ENCODE measurements at places on chromosomes 2 and 18.

DNA sequence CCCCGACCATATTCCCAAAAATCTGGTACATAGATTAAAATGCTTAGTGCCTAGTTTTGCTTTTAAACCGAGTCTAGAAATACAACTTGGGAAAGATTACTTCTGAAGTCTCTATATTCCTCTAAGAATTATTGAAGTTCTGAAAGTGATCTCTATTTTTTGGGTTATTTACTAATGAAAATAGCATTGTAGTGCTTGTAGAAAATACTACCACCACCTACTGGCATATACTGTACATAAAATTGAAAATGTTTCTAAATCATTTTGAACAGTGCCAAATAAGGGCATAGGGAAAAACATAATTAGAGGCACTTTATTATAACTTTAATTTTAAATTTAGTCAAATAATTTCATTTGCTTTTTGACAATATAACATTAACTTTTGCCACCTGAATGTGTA lies 1399.6 kb upstream of the ZEB2 start:
- DNase-seq = no peak

- no peak for DNase-seq
Observed at GRCh38 chr2:96876269-96877041, 6.6 kb upstream of the SEMA4C start.

DNA sequence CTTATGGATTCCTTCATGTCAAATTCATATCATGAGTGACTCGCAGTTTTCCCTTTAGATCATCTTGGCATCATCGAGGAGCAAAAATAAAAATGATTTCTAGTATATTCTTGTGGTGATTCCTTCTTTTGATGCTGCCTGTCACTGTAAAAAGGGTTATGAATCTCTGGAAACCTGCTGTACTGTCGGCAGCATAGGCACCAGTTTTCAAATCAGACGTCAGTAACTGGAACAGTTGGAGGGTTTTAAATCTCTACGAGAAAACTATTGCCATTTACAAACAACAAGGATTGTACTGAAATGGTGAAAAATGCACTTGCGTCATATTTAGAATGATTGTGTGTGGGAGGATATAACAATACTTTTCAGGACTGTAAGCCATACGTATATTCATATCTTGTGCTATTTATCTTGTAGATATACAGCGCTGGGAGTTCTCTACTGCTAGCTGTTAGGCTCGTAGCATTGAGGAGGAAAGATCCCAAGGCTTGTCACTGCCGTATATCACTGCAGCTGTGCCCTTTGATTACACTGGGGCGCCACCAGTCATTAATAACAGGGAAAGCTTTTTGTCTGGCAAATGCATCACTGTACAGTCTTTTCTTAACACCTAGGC lies 320.7 kb downstream of the MTX2 start:
- no peak for DNase-seq

DNA sequence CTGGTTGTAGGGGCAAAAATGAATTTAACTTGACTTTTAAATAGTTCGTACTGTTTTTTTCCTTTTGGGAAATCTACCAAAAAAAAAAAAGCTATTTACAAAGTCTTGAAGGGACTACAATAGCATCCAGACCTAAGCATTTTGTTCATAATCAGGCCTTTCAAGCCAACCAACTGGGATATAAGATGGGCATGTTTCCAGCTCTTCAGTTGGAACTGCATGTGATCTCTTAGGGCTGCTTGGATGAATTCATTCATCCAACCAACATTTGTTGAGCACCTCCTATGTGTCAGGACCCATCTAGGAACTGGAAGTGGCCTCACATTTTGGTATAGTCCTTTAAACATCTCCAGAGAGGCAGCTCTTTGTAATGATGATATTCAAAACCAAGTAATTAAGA lies 98.6 kb downstream of the AAK1 start:
- DNase-seq = no peak

GRCh38 chr2:72090781-72091482 lies 56.7 kb downstream of the CYP26B1 start:
- no peak for DNase-seq

DNA sequence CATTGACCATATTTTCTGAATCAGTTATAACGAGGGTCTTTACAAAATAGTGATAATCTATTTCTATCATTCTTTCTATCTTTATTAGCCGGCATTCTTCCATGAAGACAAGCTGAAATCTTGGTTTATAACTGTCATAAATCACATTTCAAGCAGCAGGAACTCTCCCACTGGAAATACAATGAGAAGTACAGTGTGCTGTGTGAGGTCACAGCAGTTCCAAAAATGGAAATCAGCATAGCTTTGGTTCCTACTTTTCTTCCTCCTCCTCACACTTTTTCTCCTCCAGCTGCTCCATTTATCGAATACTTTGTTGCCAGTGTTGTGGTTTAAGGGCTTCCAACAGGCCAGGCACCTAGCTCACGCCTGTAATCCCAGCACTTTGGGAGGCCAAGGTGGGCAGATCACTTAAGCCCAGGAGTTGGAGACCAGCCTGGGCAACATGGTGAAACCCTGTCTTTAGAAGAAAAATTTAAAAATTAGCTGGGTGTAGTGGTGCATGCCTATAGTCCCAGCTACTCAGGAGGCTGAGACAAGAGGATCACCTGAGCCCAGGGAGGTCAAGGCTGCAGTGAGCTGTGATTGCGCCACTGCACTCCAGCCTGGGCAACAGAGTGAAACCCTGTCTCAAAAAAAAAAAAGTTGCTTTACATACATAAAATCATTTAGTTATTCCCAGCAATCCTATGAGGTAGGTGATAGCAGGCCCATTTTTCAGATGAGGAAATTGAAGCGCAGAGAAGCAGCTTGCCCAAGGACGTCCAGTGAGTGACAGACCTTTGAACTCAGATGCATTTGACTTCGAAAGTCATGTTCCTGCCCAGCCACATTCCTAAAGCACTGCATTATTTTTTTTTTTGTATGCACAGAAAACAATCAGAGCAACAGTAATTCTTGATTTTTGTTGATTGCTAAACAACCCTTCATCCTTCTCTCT lies 34.0 kb upstream of the GPR55 start:
- no peak for DNase-seq

- no peak for DNase-seq
Observed at GRCh38 chr2:156305121-156305520, 27.4 kb downstream of the NR4A2 start.

- no peak for DNase-seq
Observed at GRCh38 chr18:61466736-61467135, 133.5 kb downstream of the CDH20 start.

DNA sequence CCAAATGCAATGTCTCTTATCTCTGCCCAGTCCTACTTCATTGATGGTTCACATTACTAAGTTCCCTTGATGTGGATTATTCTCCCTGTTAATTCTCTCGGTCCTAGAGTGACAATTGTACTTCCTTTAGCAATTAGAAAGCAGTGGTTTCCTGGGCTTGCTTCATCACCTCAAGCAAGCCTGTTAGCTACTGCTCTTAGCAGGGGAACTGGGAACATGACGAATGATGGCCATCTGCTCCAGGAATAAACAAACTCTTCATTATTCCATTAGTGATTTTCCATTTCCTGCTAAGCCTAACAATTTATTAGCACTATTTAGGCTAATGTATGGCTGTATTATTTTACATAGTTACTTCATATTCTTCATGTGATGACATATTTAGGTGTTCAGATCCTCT lies 331.8 kb downstream of the MTX2 start:
- DNase-seq = no peak

DNA sequence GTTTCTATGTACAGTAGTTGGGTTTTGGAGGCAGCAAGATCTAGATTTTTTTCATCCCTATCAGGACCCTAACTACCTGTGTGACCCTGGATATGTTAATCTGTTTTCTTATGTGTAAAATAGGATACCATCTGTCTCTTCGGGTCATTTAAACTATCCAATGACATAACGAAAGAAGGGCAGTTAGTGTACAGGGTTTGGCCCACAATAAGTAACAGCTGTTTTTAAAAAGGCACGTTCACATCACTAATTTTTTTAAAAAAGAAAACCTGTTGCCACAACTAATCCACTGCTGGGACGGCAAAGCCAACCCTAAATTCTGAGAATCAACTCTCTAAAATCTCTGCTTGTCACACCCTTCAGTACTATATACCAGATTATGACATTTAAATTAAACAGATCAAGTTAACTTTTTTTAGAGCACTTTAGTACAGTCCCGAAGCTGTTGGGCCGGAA lies 869 bp downstream of the USP40 start:
- no peak for DNase-seq

DNA sequence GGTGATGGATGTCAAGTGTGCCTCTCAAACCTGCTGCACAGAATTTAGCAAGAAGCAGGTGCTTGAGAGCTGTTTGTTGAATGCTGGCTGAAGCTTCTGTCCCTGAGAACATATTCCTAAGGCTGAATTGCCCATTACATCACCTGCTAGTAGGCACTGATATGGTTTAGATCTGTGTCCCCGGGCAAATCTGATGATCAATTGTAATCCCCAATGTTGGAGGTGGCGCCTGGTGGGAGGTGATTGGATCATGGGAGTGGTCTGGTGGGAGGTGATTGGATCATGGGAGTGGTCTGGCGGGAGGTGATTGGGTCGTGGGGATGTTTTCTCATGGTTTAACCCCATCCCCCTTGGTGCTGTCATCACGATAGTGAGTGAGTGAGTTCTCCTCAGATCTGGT lies 128.0 kb downstream of the HRH4 start:
- no peak for DNase-seq

GRCh38 chr2:214075456-214075855 lies 335.4 kb upstream of the VWC2L start:
- DNase-seq = no peak

DNA sequence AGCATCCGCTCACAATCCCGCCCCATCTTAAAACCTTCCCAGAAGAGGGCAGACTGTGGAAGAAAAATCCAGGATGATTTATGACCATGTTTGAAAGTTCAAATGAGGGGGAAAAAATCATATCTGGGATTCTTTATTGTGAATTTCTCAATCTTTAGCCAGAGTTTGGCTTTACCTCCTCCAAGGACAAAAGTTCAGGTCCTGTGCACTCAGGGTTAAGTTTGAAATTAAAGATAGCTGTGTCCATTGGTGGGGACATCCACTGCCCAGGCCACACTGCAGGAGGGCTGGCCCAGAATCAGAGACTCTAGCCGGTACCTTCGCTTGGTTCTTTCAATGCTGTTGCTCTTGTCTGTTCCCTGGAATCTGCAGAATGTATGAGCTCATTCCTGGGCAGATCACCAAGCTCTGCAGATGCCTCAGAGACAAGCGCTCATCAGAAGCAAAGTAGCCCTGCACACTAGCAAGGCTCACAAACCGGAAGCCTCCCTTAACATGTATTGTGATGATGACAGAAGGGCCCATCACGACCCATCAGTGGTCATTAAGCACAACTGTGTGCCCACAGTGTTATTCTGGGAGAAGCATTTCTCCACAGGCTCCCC lies 375.3 kb upstream of the KLHL29 start:
- no peak for DNase-seq

DNA sequence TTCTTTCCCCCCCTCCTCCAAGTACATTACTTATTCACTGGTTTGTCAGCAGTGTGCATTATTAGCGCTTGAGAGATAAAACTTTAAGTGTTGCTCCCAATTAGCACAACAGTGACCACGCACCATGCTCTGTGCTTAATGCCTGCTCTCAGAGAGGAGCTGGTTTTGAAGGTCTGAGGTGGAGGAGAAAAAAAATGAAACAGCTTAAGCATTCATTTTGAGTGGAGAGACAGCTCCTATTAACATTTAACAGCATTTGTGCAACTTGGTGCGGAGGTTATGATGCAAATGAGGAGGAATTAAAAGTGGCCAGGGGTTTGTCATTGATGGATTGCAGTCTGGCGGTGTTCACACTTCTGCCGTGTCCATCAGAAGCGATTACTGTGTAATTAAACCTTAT lies 141.8 kb downstream of the FIGN start:
- no peak for DNase-seq

- no peak for DNase-seq
Observed at GRCh38 chr2:38598200-38598990, 4.3 kb downstream of the HNRNPLL start.

DNA sequence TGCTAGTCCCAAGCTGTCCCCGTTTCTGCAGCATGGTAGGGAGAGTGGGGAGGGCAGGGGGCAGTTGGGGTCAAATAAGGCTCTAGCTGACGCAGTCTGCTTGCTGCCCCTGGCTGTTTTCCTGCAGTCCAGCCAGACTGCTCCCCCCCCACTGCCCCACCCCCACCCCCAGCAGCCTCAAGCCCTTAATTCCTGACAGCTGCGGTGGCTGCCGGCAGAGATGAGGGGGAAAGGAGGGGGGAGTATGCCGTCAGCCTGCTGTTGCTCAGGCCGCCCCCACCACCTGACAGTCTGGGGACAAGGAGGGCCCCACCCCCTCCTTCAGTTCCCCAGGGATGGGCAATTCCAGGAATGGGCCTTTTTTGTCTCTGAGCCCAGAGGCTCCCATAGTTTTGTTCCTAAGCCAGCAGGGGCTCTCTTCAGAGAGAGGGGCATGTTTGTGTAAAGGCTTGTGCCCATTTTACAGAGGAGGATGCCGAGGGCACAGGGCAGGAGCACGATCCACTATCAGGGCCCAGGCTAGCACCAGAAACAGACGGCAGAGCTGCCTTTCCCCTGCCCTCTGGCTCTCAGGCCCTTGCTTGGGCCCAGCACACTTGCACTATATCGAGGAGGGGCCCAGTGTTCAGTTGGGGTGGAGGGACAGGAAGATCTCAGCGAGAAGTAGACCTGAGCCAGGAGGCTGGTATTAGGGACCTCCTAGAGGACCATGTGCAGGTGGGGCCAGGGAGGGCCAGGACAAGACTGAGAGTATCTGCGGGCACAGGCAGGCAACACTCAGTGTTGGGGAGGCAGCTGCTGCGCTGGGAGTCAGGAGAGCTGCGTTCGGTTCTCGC lies 1.5 kb upstream of the WNT10A start:
- no peak for DNase-seq

GRCh38 chr2:61272421-61273070 lies 110.6 kb downstream of the C2orf74 start:
- no peak for DNase-seq

- no peak for DNase-seq
Observed at GRCh38 chr2:55743583-55743982, 49.9 kb upstream of the PNPT1 start.

DNA sequence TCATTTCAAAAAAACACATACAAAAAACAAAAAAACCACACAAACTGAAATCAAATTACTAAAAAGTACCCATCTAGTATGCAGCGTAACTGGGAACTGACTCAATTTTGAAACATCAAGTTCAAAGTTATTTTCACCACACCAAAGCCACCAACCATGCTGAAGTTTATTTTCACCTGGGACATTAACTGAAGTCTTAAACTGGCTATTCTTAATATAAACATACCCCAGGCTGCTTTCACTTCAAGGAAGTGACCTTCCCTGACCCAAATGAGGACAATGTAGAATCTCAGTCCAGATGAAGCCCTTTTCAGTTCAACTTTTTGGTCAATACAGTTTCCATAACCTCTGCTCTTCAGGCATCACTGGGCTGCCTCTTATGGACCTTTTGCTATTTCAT lies 84.6 kb downstream of the PIGN start:
- no peak for DNase-seq

DNA sequence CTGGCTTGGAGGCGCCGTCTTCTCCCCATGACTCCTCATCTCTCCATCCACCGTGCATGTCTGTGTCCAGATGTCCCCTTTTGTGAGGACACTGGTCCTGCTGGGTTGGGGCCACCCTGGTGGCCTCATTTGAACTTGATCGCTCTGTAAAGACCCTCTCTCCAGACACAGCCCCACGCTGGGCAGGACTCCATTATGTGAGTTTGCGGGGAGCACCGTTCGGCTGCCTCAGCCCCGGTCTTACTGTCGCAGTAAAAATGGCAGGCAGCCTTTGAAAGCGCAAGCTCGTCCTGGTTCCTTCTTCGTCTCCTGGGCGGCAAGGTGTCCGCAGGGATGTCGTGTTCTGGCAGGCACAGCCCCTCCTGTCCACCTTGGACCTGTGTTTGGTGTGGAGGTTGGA lies 17.7 kb downstream of the NFATC1 start:
- DNase-seq = no peak
